ENCODE measurements at places on chromosomes 2 and 18.

DNA sequence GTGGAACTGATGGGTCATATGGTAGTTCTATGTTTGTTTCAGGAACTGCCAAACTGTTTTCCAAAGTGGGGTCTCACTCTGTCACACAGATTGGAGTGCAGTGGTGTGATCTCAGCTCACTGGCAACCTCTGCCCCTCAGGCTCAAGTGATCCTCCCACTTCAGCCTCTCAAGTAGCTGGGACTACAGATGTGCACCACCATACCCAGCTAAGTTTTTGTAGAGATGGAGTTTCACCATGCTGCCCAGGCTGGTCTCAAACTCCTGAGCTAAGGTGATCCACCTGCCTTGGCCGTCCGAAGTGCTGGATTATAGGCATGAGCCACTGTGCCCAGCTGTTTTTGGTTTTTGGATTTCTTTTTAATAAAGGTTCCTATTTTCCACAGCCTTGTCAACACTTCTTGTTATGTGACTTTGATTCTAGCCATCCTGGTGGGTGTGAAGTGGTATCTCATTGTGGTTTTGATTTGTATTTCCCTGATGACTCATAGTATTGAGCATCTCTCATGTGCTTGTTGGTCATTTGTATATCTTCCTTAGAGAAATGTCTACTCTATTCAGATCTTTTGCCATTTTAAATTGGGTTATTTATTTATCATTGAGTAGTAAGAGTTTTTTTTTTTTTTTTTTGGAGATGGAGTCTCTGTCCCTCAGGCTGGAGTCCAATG is 22.8 kb downstream of the NPC1 start:
- DNase-seq = peak; percentile 53

- DNase-seq = no peak
These were observed 61.3 kb downstream of the NUP35 start for GRCh38 chr2:183185534-183185933.

- DNase-seq = peak; percentile 90
These were observed 86.4 kb downstream of the NCOA1 start for GRCh38 chr2:24577481-24577880.

DNA sequence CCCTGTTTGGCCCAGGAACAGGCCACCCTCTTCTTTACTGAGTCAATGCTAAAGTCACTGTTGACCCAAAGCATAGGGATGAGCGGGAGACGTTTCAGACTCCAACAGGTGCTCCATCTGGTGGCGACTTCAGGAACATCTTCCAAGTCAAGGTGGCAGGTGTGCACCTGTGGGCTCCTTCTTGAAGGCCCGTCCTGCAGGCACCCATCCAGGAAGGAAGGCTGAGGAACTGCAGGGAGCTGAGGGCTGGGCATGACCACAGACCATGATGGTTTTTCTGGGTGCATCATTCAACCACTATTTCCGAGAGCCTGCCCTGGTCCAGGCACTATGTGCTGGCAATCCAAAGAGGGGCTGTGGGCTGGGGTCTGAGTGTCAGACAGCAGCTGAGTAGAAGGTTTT is 142.8 kb downstream of the NDUFA10 start:
- peak; percentile 48 for DNase-seq

DNA sequence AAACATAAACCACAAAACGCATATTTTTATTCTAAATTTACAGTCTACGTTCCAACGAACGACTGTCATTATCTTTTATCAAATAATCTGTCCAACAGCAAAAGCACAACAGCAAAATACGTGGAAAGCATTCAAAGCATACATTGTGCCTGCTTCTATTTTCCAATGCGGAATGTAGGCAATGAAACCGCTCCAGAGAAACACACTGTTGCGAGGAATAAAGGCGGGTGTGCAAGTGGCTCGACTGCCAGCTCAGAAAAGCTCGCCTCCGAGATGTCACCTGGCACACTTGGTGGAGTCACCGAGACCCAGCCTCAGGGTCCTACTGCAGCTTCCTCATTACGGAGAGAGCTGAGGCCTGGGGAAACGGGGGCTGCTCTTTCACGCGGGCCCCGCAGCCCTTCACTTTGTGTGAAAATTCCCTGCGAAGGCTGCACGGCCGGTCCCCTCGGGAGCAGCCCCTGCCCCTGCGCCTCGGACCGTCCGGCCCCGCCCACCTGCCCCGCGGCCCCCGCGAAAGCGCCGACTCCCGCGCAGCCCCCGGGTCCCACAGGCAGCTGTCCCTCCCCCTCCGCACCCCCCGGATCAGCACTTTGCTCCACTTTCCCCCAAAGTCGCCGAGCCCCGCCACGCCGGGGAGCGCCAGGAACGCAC is 752 bp downstream of the MGAT4A start:
- peak; percentile 57 for DNase-seq

DNA sequence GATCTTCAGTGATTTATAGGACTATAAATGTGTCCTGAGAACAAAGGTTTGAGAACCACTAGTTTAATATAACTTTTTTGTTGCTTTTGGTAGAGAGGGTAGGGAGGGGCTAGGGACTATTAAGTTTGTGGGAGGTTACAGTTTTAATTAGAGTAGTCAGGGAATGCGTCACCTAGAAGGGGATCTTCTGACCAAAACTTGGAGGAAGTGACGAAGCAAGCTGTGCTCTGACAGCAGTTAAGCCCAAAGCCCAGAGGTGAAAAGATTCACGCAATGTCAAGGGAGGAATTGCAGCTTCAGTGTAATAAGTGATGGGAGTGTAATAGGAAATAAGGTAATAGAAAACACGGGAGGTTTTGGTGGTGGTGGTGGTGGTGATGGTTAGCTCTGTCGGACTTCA is 8.1 kb downstream of the TDRD15 start:
- DNase-seq = no peak

GRCh38 chr2:208830203-208830602 is 423.6 kb downstream of the PTH2R start:
- no peak for DNase-seq

DNA sequence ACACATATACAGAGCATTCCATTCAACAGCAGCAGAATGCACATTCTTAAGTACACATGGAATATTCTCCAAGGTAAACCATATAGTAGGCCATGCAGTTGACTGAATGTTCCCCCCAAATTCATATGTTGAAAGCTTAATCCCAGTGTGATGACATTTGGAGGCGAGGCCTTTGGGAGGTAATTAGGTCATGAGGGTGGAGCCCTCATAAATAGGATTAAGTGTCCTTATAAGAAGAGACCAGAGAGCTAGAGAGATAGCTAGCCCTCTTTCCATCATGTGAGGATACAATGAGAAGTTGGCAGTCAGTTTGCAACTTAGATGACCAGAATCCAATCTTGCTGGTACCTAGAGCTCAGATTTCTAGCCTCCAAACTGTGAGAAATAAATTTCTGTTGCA is 27.6 kb downstream of the TMEM185B start:
- DNase-seq = no peak

GRCh38 chr2:159808032-159808425 is 10.0 kb upstream of the CD302 start:
- DNase-seq = no peak

DNA sequence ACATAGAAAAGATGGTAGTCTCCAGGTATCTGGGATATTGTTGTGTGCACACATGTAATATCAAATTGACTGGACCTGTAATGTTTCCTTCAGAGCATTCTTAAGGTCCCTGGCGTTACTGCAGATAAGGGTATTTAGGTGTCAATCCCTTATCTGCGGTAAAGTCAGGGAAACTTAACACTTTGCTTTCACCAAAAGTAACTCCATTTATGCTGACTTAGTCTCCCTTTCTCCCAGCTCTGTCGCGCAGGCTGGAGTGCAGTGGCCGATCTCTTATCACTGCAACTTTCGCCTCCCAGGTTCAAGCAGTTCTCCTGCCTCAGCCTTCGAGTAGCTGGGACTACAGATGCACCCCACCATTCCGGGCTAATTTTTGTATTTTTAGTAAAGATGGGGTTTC is 1.8 kb downstream of the CNNM3 start:
- no peak for DNase-seq

DNA sequence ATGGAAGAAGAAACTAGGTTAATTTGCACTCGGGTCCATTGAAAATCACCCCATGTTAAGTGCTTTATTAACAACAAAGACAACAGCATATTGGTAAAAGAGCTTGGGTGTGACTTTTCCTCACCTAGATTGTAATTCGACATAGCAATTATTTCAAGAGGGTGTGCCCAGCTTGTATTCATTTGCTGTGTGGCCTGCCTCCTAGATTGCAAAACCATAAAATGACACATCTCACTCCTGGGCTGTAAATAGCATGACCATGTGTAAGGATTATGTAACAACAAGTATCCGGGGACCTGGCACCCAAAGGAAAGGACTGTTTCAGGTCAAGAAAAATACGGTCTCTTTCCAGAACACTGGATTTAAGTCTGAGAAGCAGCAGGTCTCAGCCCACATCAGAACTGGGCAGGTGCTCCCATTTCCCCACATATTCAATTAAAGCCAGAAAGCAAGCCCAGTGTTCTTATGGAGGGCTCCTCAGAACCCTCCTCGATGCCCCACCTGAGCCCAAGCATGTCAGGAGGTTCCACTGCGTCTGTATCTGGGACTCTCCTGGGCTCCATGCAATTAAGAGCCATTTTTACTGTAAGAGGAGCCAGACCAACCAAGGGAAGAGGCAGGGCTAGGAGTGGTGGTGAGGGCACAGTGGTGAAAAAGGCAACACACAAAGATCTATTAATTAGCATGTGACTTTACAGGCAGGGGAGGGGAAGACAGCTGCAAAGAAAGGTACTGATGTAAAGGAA is 39.2 kb downstream of the MREG start:
- DNase-seq = peak; percentile 17

DNA sequence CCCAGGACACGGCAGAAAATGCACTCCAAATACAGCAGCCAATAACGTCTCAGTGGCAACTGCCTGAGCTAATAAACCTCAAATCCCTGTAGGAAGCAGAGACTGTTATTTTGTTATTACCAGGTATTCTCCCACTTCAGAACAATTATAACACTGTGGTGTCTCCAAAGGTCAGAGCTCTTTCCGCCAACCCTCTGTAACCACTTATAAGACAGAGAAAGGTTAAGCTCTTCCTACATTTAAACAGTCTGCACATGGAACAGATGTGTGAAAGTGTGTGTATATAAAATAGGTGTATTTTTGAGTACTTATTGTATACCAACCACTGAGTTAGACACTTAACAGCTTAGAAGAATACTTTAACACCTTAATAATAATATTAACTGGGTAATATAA is 64.1 kb downstream of the FBXO15 start:
- no peak for DNase-seq

GRCh38 chr2:158457092-158457825 is 507 bp downstream of the PKP4 start:
- DNase-seq = peak; percentile 47

GRCh38 chr18:52903857-52904256 is 563.9 kb downstream of the DCC start:
- peak; percentile 21 for DNase-seq

DNA sequence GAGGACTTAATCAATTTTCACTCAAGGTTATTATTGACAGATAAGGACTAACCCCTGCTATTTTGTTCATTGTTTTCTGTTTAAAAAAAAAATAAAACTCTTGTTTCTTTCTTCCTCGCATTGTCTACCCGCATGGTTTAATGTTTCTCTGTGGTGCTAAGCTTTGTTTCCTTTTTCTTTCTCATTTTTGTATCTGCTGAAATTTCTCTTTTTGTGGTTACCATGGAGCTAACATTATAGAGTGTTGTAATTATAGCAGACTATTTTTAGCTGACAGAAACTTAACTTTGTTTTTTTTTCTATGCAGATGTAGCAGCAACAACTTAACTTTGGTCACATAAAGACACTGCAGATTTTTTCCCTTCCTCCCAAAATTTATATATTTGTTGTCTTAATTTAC is 43.1 kb upstream of the CHN1 start:
- no peak for DNase-seq

GRCh38 chr2:100524331-100524730 is 38.5 kb upstream of the PDCL3 start:
- DNase-seq = peak; percentile 6

GRCh38 chr2:120510751-120511395 is 164.9 kb downstream of the INHBB start:
- DNase-seq = no peak

- DNase-seq = no peak
These were observed 16.2 kb upstream of the CAPN13 start for GRCh38 chr2:30823452-30823851.

- no peak for DNase-seq
These were observed 246.7 kb downstream of the BABAM2 start for GRCh38 chr2:28137221-28137620.

- no peak for DNase-seq
These were observed 40.5 kb downstream of the NHEJ1 start for GRCh38 chr2:219120082-219120481.

GRCh38 chr18:13452388-13452811 is 233.8 kb downstream of the LDLRAD4 start:
- no peak for DNase-seq

GRCh38 chr18:44051026-44051425 is 629.7 kb upstream of the SETBP1 start:
- DNase-seq = no peak

- no peak for DNase-seq
These were observed 11.5 kb upstream of the RNU2-63P start for GRCh38 chr2:88027697-88028389.

DNA sequence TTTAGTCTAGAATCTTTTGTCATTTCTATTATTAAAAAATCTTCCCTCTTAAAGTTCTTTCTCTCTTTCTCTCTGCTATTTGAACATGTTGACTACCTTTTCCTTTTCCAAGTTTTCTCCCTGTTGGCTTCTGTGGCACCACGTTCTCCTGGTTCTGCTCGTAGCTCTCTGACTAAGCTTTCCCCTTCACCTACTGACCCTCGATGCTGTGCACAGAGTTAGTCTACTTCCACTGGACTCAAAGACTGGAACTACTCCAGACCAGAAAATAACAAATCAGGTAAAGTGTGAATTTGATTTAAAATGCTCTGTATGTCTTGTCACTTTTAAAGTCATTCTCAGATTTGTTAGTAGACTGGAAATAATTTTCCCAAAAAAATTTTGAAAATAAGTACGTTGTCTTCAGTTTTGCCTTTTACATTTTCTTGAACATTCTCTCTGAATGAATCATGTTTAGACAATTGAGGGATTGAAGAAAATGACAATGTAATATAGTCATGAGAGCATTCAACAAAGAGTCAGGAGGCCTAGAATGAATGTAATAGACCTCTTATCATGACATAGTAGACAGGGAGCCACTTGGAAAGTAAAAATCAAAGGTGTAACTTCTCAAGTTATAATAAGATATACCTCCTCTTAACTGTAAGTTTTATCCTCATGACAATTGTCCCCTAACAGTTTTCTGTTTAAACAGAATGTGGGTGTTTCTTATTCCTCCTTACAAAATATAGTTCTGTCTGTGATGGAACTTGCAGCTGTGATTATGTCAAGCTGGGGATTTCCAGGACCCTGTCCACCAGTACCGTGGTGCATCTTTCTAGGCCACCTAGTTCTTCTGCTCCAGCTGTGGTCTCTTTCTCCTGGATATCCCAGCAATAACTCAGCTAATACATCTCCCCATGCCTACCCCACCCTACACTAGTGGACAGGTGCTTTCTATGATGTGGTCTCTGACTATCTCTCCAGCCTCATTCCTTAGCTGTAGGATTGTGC is 25.5 kb downstream of the ITPRID2 start:
- DNase-seq = no peak

GRCh38 chr2:189500456-189501160 is 59.3 kb downstream of the WDR75 start:
- DNase-seq = no peak

All from activated CD4-positive, alpha-beta T cell treated with anti-CD3 and anti-CD28 coated beads, Interleukin-10, Interleukin-2, amounts not matched to agents 100 ng/mL and 50 ng/mL, durations not matched to agents 16 hours and 8 hours (primary cell).